B cell (primary cell): ENCODE measurements at places on chromosomes 11 and 22.
A peak's percentile ranks its signal among the peaks of the same experiment; 100 is the strongest.

DNA sequence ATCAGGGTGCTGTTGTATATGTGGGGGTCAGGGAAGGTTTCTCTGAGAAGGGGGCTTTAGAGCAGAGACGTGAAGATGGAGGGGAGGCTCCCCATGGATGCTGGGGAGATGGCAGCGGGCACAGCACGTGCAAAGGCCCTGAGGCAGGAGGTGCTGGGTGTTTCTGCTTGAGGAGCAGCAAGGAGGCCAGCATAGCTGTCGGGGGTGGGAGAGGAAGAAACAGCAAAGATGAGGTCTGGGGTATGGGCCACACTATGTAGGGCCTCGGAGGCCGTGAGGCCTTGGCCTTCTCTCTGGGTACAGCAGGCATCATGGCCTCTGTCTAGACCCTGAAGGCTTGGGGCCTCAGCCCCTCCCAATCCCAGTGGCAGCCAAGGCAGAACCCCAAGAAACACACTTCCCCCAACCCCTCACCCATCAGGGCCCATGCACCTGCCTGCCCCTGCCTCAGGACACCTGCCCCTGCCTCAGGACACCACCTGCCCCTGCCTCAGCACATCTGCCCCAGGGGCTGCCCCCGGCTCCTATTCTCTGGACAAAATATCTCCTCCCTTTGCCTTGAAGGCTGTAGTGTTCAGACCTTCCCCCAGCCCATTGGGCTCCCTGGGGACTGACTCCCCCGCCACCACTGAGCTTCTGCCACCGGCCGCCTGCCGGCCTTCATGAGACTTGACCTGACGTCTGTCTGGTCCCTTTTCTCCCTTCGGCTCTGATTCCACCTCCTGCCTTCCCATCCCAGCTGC, 6.2 kb downstream of the ALDH3B1 start:
- no peak for DNase-seq

GRCh38 chr11:114909866-114910265, 231.5 kb downstream of the NXPE2 start:
- no peak for DNase-seq

- no peak for DNase-seq
Observed at GRCh38 chr11:95571718-95572260, 217.8 kb downstream of the FAM76B start.

GRCh38 chr11:76662656-76663485, 7.7 kb downstream of the LRRC32 start:
- DNase-seq = no peak

- peak; percentile 87 for DNase-seq
Observed at GRCh38 chr22:39148727-39149535, 3.5 kb downstream of the CBX7 start.

DNA sequence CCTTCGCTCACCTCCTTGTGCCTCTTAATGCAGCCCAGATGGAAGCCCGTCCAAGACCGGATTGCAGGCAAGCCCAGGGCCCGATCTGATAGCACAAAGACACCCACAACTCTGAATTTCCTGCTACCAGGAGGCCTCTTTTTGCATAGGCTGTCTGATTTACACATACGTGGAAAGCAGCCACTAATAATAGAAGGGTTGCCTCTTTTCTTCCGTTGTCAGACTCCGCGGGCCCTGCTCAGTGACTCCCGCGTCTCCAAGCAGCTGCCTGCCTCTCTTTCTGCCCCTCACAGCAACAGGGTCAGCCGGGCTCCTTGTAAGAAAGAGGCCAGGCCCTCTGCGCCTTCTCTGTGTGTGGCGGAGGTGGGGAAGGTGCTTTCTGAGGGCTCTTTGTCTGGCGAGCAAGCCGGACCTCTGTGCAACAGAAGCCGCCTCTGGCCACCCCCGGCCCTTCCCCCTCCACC, 26.7 kb downstream of the FLI1 start:
- peak; percentile 52 for DNase-seq

DNA sequence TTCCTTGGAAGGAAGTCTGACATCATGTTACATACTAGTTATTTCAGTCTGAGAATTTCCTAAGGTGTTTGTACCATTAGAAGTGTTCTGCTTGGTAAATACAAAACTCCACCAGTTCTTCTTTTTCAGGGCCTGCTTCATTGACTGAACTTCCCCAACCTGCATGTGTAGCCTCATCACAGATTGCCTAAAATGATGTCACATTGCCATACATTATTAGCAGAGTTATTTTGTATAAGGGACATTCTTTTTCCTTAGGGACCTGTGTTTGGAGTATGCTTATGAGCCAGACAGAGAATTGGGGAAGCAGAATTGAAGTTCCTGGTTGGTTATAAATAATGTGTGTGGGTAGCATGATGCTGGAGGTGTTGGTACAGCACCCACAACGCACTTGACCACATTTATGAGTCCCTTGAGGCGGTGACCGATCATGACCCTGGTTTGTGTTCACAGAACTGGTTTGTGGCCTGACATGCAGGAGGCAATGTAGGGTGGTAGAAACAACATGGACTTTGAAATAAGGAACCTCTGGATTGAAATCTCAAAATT, 16.4 kb upstream of the MMP7 start:
- DNase-seq = peak; percentile 92

DNA sequence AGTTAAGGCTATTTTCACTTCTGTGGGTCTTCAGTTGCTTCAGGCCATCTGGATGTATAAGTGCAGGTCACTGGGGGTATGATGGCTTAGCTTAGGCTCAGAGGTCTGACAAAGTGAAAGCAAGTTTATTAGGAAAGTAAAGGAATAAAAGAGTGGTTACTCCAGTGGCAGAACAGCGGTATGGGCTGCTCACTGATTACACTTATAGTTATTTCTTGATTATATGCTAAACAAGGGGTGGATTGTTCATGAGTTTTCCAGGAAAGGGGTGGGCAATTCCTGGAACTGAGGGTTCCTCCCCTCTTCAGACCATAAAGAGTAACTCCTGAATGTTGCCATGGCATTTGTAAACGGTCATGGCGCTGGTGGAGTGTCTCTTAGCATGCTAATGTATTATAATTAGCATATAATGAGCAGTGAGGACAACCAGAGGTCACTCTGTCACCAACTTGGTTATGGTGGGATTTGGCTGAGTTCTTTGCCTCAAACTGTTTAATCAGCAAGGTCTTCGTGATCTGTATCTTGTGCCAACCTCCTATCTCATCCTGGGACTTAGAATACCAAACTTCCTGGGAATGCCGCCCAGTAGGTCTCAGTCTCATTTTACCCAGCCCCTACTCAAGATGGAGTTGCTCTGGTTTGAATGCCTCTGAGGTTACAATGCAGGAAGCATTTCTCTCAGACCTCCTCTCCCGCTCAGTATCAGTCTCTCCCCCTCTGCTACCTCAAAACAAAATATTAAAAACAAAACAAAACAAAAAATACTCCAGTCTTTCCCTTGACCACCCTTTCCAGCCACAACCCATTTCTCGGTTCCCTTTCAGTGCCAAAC, 106.6 kb upstream of the SLC22A12 start:
- DNase-seq = no peak

- DNase-seq = no peak
Observed at GRCh38 chr22:27583856-27584255, 217.7 kb downstream of the MN1 start.

- DNase-seq = no peak
Observed at GRCh38 chr11:121510438-121510837, 57.7 kb upstream of the SORL1-AS1 start.

DNA sequence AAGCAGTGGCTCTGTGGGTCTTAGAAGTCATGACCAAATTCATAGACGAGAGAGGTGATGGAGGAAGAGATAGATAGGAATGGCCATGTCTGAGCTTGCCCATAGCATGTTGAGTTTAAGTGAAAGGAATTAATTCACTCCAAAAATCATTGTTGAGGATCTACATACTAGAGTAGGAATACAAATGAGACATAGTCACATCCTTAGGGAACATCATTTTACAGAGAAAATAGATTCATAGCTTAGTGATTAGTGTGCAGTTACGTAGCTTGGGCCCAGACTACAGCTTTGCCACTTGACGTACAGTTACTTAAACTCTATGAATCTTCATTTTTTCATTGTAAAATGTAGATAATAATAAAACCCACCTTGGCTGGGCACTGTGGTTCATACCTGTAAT, 21.4 kb upstream of the BMAL1 start:
- DNase-seq = no peak

DNA sequence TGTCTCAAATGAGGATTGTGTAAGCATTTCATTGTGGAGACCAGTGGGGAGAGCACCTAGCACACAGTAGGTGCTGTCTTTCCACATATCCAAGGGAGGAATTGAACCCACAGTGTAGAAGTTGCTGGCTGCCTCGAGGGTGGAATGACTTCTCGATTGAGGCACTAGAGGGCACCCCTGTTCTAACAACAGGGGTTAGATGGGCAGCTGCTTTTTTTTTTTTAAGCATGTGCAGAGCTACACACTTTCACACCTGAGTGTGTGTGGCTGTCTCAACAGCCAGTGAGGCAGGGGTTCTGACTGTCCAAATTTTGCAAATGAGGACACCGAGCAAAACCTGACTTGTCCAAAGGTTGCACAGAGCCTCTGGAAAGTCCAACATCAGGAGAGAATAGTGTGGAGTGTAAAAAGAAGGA, 118.2 kb upstream of the CRYBB3 start:
- DNase-seq = no peak

- DNase-seq = peak; percentile 52
Observed at GRCh38 chr22:27801202-27801615, 347 bp downstream of the MN1 start.

DNA sequence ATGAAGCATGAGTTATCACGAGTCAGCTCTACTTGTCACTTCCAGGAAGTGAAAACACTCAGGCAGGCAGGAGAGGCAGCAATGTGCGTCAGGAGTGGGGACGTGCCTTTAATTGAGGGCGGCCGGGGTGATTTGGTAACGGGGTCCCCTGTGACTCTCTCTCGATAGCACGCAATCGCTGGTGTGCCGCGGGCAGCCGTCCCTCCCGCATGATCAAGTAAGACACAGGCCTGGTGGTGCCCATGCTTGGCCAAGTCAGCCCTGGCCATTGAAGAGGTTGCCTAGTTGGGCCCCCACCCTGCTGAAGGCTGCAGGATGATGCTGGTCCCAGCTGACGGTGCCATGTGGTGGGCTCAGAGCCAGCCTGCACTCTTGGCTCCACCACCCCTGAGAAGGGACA, 29.7 kb downstream of the CACNG2 start:
- no peak for DNase-seq

DNA sequence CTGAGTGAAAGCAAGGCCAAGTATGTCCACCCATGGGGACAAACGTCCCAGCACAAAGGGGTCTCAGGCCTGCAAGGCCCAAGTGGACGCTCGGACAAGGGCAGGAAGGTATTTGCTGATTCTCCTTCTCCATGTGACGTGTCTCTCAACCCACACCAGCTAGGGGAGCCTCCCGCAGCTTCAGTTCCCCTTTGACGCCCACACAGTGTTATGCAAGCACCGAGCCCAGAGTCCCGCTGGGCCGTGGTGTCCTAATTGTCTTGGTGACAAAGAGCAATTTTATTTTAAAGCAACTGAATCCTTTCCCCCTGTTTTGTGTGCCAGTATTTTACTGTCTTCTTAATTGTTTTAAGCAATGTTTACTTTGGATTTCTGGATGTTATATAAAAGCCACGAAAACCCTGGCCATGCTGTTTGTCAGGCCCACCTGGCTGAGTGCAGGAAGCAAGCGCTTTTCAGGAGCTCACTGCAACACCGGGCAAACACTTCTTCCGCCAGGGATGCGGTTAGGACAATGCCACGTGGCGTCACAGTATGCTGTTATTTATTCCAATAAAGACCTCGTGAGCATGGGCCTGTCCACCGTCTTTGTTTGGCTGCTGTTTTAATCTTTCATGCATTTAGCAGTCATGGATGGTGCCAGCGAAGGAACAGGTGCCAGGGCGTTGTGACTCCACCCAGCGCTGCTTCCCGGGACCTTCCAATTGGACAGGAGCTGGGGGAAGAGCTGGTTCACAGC, 8.2 kb upstream of the PARVG start:
- DNase-seq = peak; percentile 78

- no peak for DNase-seq
Observed at GRCh38 chr11:15988016-15988550, 368.3 kb downstream of the SOX6 start.

- DNase-seq = no peak
Observed at GRCh38 chr22:26744892-26745808, 87.8 kb downstream of the MIAT start.

- DNase-seq = no peak
Observed at GRCh38 chr11:115974703-115975102, 470.5 kb upstream of the CADM1 start.

- DNase-seq = no peak
Observed at GRCh38 chr11:66617155-66617834, 865 bp downstream of the RBM14 start.

DNA sequence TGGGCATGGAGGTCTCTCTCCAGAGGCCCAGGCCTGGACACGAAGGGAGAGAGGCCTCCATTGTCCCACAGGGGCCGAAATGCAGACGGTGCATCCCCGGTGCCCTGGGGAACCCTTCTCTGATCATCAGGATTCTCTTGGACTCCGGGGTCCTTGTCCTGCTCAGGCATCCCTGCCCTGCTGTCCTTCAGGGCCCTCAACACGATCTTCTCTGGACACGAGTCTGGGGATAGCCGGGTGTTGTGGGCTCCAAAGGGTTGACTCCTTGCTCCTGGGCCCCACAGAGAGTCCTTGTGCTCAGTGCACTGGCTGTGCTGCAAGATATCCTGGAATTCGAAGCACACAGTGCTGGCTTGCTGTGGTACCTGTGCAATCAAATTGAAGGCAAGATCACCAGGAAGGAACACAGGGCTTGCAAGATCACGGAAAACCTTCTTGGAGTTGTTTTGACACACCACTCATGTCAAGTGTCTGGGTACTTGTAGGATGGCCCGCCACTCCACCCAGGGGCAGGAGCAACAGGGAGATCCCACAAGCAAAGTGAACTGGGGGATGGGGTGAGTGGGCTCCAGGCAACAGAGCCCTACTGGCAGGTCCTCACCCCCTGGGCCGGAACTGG, 61.3 kb upstream of the PRODH start:
- DNase-seq = no peak
